ENCODE measurements at places on chromosomes 6 and 20.

GRCh38 chr6:37600312-37600916, 97.3 kb downstream of the MDGA1 start:
- DNase-seq, result no peak

DNA sequence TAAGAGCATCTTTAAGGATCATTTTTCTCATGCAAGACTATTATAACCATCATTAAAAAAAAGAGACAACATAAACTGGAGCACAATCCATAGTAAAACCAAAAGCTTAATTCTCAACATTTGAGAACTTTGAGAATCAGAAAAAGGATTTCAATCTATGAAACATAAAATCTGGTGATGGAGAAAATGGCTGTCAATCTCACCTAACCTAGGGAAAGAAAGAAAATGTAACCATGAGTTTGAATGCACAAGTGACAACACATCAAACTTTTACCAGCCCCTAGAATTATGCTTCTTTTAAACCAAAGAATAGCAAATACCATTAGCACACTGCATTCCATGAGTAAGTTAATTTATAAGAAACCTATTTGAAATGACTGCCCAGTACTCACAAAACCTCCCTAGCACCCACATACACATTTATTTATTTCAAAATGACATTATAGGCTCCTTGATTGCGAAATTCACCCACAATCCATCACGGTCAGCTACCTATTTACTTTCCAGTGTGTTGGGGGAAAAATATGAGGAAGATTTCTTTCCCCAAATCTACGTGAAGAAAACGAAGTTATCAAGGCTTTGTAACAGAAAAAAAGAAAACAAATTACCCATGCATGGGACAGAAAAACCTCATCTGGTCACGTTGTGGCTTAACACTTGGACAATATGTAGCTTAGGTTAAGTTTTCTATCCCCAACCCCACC, 828 bp downstream of the ASCC3 start:
- DNase-seq, result no peak

DNA sequence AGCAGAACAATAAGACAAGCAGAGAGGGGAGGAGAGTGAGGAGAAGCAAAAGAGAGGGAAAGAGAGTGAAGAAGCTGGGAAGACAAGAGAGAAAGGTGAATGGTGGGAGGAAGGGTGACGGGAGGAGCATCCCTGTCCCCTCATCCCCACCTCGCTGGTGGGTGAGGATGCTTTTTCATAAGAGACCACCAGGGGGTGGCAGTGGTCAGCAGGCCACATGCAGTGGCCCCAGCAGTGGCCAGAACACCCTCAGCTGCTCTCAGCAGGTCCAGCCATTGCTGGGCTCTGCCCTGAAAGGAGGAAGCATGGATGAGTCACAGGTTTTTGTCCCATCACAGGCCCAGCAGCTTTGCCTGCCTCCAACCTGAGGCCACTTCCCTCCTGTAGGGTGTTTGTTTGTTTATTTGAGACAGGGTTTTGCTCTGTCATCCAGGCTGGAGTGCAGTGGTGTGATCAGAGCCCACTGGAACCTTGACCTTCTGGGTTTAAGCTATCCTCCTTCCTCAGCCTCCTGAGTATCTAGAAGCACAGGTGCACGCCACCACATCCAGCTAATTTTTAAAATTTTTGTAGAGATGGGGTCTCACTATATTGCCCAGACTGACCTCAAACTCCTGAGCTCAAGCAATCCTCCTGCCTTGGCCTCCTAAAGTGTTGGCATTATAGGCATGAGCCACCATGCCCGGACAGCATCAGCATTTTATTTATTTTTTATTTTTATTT, 24.0 kb downstream of the FGD2 start:
- no peak for DNase-seq

DNA sequence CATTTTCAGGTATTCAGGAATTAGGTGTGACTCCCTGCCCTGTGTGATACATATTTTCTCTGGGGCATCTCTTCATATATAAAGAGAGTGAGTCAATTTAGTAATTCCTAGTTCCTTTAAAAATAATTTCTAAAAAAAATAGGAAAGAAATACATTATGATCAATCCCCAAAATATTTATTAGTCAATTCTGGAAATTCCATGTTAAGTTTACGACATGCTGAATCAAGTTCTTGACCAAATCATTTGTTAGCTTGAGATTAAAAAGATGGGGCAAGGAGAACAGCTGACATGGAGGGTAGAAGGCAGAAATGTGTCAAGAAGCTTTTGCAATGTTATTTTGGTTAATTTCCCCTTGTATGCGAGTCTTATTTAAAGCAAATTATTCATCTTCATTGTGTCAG, 22.7 kb upstream of the PRDM1 start:
- DNase-seq, result no peak

GRCh38 chr20:63502671-63503172, 3.8 kb upstream of the EEF1A2 start:
- DNase-seq, result no peak

DNA sequence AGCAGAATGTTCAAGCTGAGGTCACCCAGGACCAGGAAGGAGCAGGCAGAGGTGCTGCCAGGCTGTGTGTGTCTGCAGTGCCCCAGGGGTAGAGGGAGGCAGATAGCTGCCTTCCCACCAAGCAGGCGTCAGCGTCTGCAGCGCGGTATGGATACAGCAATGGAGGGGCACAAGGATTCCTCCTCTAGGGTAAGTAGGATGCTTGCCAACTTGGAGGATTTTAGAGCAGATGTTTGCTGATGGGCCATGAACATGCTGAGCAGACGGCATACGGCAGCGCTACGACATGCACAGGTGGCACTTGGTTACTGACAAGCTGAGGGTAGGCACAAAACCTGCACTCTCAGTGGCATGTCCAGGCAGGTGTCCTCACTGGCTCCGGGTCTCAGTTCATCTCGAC, 48.1 kb downstream of the PSMG4 start:
- DNase-seq, result no peak

DNA sequence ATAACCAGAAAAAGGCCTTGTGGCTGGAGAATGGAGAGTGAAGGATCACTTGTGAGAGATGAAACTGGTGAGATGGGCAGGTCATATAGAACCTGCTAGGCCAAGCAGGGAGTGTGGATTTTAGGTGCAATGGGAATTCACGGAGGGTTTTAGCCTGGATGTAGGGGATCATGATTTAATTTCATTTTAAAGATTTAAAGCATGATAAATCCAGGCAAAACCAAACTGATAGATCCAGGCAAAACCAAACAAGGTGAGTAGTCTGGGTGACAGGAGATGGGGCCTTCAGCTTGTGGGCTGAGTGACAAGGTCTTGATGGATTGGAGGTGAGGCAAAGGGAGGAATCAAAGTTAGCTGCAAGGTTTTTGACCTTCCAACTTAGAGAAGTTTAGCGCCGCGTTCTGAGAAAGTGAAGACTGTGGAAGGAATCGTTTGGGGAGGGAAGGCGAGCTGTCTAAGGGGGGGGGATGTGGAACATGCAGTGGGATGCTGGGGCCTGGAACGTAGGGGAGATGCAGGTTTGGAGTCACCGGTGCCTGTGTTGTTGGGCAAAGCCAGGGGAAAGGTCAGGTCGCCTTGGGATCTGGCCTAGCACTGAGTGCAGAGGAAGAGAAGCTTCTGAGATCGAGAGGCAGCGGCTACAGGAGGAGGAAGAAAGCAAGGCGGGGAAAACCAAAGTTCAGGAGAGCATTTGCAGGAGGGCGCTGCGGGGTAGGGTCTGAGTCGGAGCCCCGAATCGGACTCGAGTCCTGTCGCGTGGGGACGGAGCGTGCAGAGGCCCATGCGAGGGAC, 1.3 kb upstream of the PLCG1 start:
- DNase-seq, result no peak

DNA sequence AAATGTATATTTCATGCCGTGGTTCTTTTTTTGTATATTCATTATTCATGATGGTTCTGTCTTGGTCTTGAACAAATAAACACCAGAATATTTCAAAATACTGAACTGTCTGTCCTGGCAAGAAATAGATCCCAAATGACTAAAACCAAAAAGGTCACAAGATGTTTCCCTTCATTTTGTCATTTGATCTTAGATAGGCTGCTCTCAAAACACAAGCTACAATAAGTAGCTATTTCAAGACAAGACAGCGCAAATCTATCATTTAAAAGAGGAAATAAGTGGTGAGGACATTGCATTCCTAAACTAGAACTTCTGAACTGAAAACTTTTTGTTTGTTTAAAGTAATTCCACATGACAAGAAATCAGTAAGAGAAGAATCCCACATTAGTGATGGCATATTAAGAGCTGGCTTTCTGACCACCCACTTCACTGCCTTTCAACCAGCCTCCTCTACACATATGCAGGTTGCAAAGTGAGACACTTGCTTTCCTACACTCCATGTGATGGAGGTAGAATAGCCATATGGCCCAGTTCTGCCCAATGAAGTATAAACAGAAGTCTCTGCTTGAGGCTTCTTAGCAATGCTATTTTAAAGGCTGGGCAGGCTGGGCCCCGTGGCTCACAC, 54.4 kb upstream of the CCDC28A start:
- no peak for DNase-seq

Data from fibroblast of skin of left biceps (primary cell).